ENCODE measurements at places on chromosomes 7 and 10.

DNA sequence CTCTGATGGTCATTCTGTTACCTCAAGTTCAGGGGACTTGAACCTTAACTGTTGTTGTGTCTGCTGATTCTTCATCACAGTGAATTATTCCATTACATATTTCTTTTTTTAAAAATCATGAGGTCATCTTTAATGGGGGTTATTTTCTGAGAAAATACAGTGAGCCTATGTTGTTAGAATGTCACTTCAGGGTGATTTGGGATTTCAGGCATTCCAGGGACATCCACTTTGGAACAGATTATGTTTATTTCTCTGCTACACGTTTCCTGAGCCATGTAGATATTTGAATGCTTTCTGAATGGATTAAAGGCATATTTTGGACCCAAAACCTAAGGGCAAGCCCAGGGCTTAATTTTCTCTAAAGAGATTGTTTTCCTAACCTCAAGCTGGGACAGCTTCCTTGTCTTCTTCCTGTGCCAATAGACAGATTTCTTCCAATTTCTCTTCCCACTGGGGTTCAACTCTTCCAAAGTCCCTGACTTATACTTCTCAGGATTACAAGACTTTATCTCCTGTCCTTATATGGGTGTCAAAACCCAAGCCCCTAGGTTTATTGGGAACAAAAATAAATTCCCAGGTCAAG is 271.7 kb downstream of the ARHGAP12 start:
- DNase-seq, result no peak

DNA sequence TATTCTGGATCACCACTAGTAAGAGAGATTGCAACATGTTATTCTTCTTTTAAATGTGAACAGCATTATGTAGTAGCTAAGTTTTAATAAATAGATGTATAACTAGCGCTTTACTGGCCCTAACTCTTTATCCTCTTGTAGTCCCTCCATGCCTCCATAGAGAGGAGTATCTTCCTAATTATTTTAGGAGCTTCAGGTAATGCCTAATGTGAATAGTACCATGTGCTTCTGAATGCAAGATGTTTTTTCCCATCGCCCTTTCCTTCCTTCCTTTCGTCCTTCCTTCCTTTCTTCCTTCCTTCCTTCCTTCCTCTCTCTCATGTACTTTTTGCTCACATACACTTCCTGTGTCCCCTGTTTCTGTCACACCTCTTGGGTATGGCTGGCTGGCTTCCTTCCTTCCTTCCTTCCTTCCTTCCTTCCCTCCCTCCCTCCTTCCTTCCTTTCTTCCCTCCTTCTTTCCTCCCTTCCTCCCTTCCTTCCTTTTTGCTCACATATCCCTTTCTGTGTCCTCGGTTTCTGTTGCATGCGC is 290.7 kb downstream of the HDAC9 start:
- DNase-seq, result no peak

GRCh38 chr10:654647-654996 is 34.8 kb downstream of the DIP2C start:
- DNase-seq, result no peak

DNA sequence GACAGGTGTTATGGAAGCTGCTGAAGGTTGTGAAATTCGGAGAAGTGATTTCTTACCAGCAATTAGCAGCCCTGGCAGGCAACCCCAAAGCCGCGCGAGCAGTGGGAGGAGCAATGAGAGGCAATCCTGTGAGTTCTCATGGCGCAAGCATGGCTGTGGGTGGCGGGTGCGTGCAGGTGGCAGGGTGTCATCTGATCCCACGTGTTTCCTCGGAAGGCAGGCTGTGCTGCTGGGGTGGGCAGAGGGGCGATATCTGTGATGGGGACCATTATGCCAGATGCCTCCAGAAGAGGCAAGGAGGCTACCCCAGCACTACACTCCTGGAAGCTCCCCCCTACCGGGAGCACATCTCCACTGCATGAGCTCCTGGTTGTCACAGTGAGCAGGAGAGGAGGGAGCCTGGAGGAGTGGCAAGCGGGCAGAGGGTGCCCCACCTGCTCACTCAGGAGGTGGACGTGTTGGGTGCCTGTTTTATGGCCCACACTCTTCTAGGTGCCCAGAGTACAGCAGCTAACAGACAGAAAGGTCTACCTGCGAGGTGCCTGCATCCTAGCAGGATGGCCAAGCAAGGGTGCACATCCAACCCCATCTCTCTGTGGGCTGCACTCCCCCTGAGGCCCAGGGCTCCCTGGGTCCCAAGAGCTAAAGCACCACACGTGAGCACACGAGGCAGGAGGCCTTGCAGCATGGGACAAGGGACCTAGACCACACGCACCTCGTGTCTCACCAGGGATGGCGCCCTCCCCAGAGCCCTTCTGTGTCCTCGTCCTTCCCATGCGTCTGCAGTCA is 204.7 kb downstream of the EBF3 start:
- no peak for DNase-seq

DNA sequence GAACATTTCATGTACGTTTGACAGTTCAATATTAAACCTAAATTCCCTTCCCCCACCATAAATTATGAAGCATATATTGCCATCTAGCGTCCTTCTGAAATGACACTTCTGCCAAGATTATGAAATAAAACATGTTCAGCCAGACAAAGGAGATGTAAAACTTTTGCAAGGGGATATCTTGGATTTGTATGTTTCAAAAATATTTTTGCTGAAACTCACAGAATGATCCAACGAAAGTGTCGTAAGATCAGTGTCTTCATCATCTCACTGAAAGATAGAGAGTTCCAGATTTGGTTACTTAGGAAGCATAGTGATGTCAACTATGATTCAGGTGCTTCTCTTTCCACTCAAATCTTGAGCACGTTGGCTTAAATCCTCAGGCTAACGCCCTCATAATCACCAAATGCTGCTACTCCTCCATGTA is 904.3 kb downstream of the XPNPEP1 start:
- no peak for DNase-seq

DNA sequence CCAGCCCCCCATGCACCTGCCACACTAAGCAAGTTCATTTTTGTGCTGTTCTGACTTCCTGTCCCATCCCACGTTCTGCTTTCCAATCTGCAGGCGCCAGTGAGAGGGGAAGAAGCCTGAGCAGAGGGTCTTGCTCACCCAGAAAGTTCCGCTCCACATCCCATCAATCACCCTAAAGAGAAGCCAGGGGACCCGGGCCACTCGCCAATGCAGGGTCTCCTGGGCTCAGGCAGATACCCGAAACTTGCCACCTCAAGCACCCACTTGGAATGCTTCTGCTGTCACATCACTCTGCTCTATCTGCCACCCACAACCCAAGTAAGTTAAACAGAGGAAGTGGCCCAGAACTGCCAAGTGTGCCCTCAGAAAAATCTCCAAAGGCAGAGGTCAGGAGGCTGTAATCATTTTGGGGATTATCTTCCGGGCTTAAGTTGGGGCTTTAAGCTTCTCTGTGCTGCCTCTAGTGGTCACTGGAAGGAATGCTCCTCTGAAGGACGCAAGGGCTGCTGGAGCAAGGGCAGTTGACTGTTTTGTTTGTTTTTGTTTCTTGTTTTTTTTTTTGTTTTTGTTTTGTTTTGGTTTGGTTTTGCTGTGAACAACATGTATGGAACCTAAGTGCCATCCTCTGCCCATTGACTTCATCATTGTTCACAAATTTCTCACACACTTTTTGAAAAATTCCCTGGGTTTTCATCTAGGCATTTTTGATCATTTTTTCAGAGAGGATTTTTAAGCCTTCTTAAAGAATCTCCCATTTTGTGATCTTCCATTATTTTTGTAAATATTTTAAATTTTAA is 25.5 kb downstream of the PRR15 start:
- no peak for DNase-seq

GRCh38 chr7:55569269-55569663 is 3.0 kb downstream of the VOPP1 start:
- no peak for DNase-seq

DNA sequence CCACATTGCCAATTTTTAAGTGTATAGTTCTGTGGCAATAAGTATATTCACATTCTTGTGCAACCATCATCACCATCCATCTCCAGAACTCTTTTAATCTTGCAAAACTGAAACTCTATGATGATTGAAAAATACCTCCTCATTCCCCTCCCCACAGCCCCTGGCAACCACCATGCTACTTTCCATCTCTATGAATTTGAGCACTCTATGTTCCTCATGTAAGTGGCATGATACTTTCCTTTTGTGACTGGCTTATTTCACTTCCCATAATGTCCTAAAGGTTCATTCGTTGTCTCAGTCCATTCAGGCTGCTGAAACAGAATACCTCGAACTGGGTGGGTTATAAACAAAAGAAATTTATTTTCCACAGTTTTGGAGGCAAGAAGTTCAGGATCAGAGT is 23.4 kb upstream of the EGR2 start:
- no peak for DNase-seq

GRCh38 chr7:23024454-23024853 is 10.5 kb upstream of the HYCC1 start:
- DNase-seq, result no peak

DNA sequence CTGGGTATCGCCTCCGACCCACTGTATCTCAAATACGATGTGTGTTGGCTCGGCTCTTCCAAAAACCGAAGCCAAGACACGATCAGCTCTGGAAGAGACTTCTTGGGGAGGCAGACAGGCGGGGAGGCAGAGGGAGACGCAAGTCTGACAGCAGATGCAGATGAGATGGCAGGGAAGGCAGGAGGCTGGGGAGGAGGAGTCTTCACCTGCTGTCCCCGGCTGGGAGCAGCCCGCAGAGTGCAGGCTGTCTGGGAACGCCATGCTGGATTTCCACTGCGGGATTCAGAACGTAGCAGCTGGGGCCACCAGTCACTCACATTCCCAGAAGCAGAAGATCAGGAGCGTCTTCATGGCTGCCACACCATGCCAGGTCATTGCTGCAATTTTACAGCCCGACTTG is 29.4 kb downstream of the CTBP2 start:
- no peak for DNase-seq

- DNase-seq, result no peak
These were observed 65.4 kb upstream of the MXI1 start for GRCh38 chr10:110141871-110142635.

DNA sequence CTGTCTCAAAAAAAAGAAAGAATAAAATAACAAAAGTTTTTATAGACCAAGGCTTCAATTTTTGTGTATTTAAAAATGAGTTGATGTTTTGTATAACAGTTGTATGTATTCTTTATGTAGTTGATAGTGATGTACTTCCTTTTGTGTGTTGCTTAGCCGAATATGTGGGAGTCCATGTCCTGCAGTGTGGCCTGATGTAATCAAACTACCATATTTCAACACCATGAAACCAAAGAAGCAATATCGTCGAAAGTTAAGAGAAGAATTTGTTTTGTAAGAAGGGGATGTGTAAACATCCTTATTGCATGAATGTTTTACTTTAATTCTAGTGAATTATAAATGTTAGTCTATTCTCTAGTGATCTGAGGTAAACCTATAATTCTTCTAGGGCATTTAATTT is 56.6 kb downstream of the MPLKIP start:
- DNase-seq, result peak; percentile 19

GRCh38 chr10:8137272-8137681 is 82.8 kb downstream of the GATA3 start:
- no peak for DNase-seq

DNA sequence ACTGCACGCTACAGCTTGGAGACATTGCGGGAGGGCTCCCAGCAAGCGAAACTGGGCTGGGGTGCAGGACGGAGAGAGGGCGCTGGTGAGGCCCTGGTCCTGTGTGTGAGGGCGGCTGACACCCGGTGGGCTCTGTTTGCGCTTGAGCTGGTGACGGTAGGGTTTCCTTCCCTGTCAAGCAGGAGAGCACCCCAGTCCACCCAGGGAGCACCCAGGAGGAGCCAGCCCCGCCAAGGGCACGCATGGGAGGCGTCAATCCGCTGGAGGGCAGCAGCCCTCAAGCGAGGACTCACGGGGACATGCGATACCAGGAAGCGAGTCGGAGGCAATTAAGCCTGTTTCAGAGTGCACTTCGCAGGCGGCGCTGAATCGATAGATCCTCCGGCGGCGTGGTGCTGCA is 109.4 kb downstream of the MAD1L1 start:
- DNase-seq, result no peak

DNA sequence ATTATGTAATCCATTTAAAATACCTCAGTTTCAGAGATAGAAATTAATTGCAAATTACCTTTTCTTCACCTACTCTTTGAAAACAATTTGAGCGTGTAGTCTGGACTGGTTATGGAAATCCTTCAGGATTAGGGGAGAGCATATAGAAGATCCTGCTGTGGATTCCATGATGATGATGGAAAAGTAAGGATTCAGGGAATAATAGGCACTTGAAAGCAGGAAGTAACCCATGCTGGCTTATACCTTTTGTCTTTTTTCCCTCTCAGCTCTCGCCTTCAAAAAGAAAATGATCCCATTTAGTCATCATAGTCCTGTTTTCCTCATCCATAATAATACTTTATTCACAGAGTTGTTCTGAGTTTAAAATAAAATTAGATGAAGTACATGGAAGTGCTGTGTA is 4.4 kb downstream of the HBP1 start:
- no peak for DNase-seq

- no peak for DNase-seq
These were observed 98.3 kb upstream of the KCNIP2 start for GRCh38 chr10:101941871-101942270.

- no peak for DNase-seq
These were observed 139.0 kb downstream of the DOCK4 start for GRCh38 chr7:112067200-112067599.

- DNase-seq, result no peak
These were observed 92.3 kb upstream of the PRPS1L1 start for GRCh38 chr7:18119985-18120384.

DNA sequence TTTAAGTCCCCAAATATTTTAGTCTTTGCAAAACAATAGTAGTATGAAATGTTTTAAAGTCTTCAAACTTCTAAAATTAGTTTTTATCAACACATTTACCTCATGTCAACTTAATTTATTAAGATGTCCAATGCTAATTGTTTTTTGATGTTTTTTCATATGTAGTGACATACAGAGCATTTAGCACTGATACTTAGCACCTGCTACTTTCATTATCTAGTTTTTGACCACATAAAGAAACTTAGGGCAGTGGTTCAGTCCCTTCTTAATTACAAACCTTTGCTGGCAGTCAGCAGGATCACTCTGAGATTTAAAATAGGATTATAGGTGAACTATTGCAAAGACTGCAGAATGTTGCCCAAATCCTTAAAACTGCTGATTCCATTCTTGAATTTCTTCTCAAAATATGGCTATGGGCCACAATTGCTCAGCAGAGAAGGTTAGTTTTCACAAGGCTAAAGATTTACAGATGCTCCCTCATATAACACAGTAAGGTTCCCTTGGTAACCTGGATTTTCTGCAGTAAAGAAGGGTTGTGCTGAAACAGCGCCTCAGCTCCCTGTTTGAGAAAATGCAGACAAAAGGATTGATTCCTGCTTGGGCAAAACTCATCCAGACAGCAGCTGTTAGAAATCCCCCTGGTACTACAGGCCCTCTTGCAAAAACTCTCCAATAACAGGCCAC is 3.4 kb downstream of the GPR85 start:
- DNase-seq, result no peak

- no peak for DNase-seq
These were observed 12.8 kb downstream of the HKDC1 start for GRCh38 chr10:69232736-69233480.

DNA sequence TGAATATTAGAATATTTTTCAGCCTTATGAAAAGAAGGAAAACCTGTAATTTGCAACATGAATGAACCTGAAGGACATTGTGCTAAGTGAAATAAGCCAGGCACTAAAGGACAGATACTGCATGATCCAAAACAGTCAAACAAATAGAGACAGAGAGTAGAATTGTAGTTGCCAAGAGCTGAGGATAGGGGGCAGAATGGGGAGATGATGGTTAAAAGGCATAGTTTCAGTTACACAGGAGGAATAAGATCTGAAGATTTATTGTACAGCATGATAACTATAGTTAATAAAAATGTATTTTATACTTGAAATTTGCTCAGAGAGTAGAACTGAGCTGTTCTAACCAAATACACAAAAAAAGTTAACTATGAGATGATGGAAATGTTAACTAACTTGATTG is 149.0 kb upstream of the TMEM106B start:
- DNase-seq, result no peak
